ENCODE measurements at places on chromosomes 13 and 19. TPM values are rescaled to one million over a fixed set of nuclear protein-coding genes. Genes with fewer than 3 reads are reported as not detected.

GRCh38 chr13:73273745-73274144 is 214.9 kb downstream of the KLF5 start:
- DNase-seq: no peak
- H3K27me3 ChIP-seq: no peaks in the 10 kb centered on the region
- H3K36me3 ChIP-seq: peaks cover 21% of the 10 kb centered on the region
- no peak overlapping the region for H3K4me3 ChIP-seq

GRCh38 chr19:32875428-32875827 is 5.9 kb upstream of the SLC7A9 start:
- DNase-seq: no peak
- H3K36me3 ChIP-seq: no peaks in the 10 kb centered on the region
- no peak overlapping the region for H3K4me3 ChIP-seq
- H3K27ac ChIP-seq: no peak overlapping the region
- no peaks in the 10 kb centered on the region for H3K27me3 ChIP-seq

GRCh38 chr13:26895808-26896466 is 135.4 kb upstream of the GPR12 start:
- no peaks in the 10 kb centered on the region for H3K36me3 ChIP-seq
- H3K27me3 ChIP-seq: peaks cover 2% of the 10 kb centered on the region
- peaks cover 3% of the 10 kb centered on the region for H3K4me1 ChIP-seq
- no peak overlapping the region for H3K4me3 ChIP-seq
- no peak overlapping the region for H3K27ac ChIP-seq

DNA sequence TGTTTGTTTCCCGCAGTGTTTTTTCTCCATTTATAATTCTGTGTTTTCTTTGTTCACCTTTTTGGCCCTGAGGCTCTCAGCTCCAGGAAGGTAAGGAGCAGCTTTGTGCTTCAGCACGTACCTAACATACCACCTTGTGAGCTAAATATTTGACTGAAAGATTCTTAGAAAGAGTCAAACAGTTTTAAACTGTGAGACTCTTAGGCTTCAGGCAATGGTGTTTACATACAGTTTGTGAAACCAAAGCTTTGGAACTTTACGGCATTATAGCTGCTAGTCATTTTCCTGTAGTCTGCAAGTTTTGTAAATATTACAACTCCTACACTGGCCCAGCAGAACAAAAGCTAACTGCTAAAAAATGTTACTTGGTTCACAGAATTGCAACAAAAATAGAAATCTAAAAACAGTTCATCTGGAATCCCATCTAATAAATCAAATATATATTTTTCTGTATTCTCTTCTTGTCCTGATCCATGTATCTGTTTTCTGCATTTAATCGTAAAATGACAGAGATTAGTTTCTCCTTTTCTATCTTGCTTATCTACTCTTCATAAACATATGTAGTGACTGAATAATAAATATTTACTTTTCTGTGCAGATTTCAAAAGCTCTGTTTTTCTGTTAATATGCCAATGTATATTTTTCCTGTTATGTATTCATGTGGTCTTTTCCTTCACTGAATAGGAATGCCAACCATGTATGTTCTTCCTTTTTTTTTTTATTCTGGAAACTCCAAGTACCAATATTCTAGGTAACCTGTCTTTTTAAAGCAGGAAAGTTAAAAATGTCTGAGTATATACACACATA is 38.8 kb upstream of the GPI start:
- H3K4me3 ChIP-seq: no peak overlapping the region
- H3K36me3 ChIP-seq: peaks cover 13% of the 10 kb centered on the region
- H3K27me3 ChIP-seq: no peaks in the 10 kb centered on the region
- DNase-seq: no peak
- no peak overlapping the region for H3K27ac ChIP-seq

- peaks cover 26% of the 10 kb centered on the region for H3K27me3 ChIP-seq
- H3K36me3 ChIP-seq: no peaks in the 10 kb centered on the region
- no peak overlapping the region for H3K27ac ChIP-seq
- no peak for DNase-seq
Observed at GRCh38 chr13:21659087-21659486, 11.8 kb upstream of the FGF9 start.

DNA sequence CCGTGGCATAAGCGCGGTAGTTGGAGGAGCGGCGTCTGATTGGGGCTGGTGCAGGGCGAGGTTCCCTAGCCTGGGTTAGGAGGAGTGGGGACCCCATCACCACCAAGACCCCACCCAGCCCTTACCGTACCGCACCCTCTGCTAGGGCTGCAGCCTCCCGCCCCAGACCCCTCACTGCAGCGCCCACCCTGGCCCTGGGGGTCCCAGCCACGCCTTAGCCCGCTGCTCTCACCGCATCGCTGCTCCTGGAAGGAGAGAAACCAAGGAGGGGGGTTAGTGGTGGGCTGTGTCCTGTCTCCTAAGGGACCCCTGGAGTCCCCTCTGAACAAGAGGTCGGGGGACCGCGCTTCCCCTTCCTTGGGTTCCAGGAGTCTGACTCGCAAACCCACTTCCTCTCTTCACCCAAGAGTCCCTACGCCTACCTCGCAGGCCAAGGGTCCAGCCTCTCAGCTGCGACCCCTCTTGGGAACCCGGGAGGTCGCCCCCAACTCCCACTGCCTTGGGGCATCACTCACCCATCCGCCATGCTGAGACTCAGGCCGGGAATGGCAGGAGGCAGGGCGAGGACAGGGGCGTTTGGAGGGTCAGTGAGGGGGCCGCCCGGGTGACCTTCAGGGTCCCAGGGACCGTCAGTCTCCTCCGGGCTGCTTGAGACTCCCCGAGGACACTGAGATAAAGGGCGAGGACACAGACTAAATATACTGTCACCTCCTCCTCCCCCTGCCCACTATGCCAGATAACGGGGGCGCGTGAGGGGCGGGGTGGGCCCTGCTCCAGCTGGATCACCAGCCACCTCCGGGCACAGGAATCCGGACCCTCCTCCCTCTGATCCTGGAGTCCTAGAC is at the start of gene TNNI3:
Gene TNNI3 (minus strand): TSS at position 669 of the 845 bp plus-strand sequence. CDS start 143 bp downstream, at position 526.
- H3K27ac ChIP-seq: no peak within 1 kb of the TSS
- H3K4me1 ChIP-seq: peaks cover 6% of the 10 kb centered on the region

DNA sequence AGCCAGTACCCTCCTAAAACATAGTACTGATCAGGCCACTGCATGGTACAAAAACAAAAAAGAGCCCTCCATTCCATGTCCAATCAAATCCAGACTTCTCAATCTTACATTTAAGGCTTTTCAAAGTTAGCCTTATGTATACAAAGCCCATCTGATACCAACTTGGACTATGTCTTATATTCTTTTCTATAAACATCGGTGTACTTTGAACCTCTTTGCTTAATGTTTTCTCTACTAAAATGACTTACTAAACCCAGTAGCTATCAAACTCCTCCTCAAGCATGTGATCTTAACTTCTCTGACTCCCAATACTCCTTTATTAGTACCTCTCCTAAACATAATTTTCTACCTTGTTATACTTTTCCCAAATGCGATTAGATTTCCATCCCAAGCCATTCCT is 14.8 kb downstream of the TSC22D1 start:
- H3K4me1 ChIP-seq: peaks cover 1% of the 10 kb centered on the region
- no peak overlapping the region for H3K27ac ChIP-seq
- no peaks in the 10 kb centered on the region for H3K27me3 ChIP-seq

DNA sequence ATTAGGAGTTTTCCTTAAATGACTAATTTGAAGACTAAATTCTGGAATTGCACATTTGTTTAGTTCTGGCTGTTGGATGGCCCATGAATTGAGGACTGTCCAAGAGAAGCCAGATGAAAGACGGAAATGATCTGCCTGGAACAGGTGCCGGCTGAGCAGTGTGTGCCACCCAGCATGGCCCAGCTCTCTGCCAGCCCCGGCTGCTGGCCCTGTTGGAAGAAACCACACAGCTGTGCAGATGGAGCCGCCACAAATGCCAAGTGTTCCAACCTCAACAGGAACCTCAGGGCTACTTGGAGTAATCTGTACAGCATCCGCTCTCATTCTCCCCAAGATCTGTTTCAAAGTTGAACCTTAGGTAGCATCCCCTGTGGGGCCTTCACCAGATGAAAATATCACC is 67.0 kb upstream of the STARD13 start:
- H3K36me3 ChIP-seq: no peaks in the 10 kb centered on the region
- H3K4me3 ChIP-seq: no peak overlapping the region
- no peak overlapping the region for H3K27ac ChIP-seq
- H3K27me3 ChIP-seq: peaks cover 56% of the 10 kb centered on the region

- no peaks in the 10 kb centered on the region for H3K27me3 ChIP-seq
- H3K4me3 ChIP-seq: no peak overlapping the region
- H3K4me1 ChIP-seq: no peaks in the 10 kb centered on the region
- H3K36me3 ChIP-seq: no peaks in the 10 kb centered on the region
- H3K27ac ChIP-seq: no peak overlapping the region
- DNase-seq: no peak
Observed at GRCh38 chr13:90105276-90105675, 1242.2 kb upstream of the MIR17HG start.

DNA sequence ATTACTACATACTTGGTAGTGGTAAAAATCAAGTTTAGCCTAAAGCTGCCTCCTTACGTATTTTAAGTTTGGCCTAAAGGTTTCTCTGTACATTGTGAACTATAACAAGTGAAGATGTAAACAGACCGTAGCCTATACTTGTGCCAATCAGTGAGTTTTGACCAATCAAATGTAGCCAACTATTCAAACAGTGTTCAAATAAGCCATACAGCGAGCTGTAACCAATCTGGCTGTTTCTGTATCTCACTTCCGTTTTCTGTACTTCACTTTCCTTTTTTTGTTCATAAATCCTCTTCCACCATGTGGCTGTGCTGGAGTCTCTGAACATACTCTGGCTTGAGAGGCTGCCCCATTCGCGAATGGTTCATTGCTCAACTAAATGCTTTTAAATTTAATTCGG is 2504.6 kb downstream of the PCDH9 start:
- DNase-seq: no peak
- no peak overlapping the region for H3K27ac ChIP-seq
- no peaks in the 10 kb centered on the region for H3K27me3 ChIP-seq
- no peaks in the 10 kb centered on the region for H3K4me1 ChIP-seq

DNA sequence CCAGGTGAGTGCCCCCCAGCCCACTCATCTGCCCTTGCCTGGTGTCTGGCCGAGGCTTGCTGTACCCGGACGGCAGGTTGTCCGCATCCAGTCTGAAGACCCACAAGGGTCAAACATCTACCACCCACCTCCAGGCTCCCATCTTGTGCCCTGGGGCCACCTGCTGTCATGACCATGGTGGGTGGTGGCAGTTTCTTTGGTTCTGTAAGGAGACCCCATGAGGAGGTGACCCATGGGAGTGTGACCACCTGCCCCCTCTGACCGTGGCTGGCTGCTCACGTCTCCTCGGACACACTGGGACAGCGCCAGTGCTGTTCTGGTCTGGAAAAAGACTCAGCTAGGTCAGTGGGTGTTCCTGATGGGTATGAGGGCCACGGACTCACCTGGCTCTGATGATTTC is 93.9 kb downstream of the TEX29 start:
- H3K27ac ChIP-seq: no peak overlapping the region
- peaks cover 16% of the 10 kb centered on the region for H3K27me3 ChIP-seq
- no peaks in the 10 kb centered on the region for H3K4me1 ChIP-seq
- DNase-seq: no peak

GRCh38 chr19:29517412-29517811 is 8.4 kb upstream of the VSTM2B start:
- no peaks in the 10 kb centered on the region for H3K4me1 ChIP-seq
- H3K4me3 ChIP-seq: no peak overlapping the region
- H3K36me3 ChIP-seq: no peaks in the 10 kb centered on the region
- H3K27me3 ChIP-seq: peaks cover 3% of the 10 kb centered on the region
- H3K27ac ChIP-seq: no peak overlapping the region

- no peaks in the 10 kb centered on the region for H3K27me3 ChIP-seq
- H3K27ac ChIP-seq: no peak overlapping the region
- peaks cover 29% of the 10 kb centered on the region for H3K4me1 ChIP-seq
- no peaks in the 10 kb centered on the region for H3K36me3 ChIP-seq
- no peak for DNase-seq
Observed at GRCh38 chr13:28541966-28542365, 47.0 kb upstream of the FLT1 start.

DNA sequence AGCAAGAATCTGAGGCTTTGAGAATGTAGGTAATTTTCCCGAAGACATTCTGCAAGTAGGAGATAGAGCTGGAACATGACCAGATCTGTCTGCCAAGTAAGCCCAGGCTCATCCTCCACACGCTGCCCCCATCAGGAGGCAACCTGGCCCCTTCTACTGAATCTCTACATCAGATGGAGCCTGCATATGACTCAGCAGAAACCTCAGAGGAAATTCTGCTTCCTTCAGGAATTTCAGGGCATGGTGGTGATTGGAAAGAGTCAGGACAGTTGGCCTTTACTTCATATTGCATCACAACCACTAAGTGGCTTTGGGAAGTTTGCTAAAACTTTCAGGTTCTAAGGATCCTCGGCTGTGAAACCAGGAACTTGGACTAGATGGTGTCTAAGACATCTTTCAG is 85.2 kb downstream of the LRRC63 start:
- H3K27me3 ChIP-seq: no peaks in the 10 kb centered on the region
- no peak overlapping the region for H3K4me3 ChIP-seq
- H3K27ac ChIP-seq: peak overlapping the region; percentile 86
- H3K4me1 ChIP-seq: peaks cover 41% of the 10 kb centered on the region
- H3K36me3 ChIP-seq: peaks cover 19% of the 10 kb centered on the region

DNA sequence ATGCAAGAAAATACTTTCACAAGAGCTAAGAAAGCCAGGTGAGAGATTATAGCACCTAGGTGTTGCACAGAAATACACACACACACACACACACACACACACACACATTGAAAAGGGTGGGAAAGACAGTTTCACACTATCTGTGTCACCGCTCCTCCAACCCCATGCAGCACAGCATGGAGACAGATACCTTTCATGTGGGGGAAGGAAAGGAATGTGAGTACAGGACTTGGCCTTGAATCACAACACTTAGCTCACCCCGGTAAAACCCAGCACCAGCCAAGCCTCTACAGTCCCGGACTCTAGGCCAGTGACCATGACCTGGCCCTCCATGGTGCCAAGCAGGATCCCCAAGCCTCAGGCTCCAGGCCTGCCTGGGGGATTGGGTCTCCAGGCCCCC is 462.0 kb upstream of the SPRY2 start:
- no peaks in the 10 kb centered on the region for H3K27me3 ChIP-seq
- H3K36me3 ChIP-seq: no peaks in the 10 kb centered on the region
- no peak overlapping the region for H3K27ac ChIP-seq
- H3K4me1 ChIP-seq: no peaks in the 10 kb centered on the region

Gene KANK3
- total RNA-seq: 1.7 TPM

Gene DAND5
- total RNA-seq: not detected

Gene C13orf46
- total RNA-seq: 0.27 TPM

Gene SPTBN4
- 0.30 TPM for total RNA-seq

Gene STOML3
- not detected for total RNA-seq

Gene CPAMD8
- total RNA-seq: 0.27 TPM

Gene GPR18
- 8.4 TPM for total RNA-seq

Gene PDS5B
- 58.5 TPM for total RNA-seq

Gene TSHZ3
- total RNA-seq: 1.3 TPM

Gene CCDC70
- not detected for total RNA-seq
